ENCODE measurements at places on chromosomes 7 and 10.
A peak's percentile ranks its signal among the peaks of the same experiment; 100 is the strongest.

GRCh38 chr7:95527033-95527775 lies 41.5 kb downstream of the ASB4 start:
- peak; percentile 34 for DNase-seq

DNA sequence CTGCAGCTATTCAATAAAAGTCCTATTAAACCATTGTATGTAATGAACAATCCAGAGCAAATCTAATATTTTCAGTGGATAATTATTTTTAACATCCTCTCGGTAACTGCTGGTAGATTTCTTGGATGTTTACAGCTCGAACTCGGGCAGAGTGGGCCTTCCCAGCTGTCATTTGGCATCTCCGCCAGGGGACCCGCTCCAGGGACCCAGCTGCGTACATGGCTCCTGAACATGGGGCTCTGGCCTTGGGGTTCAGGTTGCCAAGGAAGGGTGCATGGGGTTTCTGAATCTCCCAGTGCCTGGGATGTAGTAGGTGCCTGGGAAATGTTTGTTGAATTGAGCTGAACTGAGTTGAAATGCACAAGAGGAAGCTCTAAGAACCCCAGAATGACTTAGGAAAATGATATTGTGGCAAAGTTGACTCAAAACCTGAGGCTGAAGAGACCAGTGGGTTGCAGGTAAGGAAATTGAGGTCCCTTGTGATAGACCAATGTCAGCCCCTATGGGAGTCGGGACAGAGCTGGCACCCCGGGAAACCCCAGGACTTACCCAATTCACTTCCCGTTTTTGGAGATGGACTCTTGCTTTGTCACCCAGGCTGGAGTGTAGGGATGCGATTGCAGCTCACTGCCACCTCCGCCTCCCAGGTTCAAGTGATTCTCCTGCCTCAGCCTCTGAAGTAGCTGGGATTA lies 228.4 kb downstream of the CUX1 start:
- DNase-seq, result no peak

GRCh38 chr10:79382491-79382941 lies 35.2 kb downstream of the PPIF start:
- DNase-seq, result no peak

- DNase-seq, result no peak
Observed at GRCh38 chr10:60663850-60664249, 114.4 kb upstream of the CDK1 start.

DNA sequence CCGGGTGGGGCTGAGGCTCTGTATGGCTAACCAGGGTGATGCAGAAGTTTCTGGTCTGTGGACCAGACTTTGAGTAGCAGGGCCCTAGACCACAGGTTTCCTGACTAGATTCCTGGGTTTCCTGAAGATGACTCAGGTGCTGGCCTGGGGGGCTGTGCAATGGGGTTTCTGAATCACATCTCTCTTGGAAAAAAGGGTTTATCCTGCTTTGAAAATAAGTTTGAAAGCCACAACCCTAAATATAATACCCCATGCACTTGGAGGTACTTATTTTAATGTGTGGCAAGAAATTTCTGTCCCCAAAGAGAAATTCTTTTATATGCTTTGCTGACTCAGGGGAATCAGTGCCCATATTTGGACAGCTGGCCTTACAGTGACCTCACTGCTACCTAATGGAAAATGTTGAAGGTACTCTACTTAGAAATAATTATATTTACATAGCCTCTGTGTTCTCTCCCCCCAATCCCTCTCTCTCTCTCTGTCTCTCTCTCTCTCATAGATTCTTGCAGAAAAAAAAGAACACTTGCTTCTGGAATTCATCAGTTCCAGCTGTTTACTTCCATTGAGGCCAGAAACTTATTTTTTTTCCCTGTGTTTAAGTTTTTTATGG lies 184.4 kb upstream of the LYZL2 start:
- DNase-seq, result no peak

GRCh38 chr7:27994639-27995038 lies 186.0 kb downstream of the JAZF1 start:
- peak; percentile 54 for DNase-seq

GRCh38 chr10:63464402-63465292 lies 1.1 kb downstream of the JMJD1C start:
- DNase-seq, result peak; percentile 34

DNA sequence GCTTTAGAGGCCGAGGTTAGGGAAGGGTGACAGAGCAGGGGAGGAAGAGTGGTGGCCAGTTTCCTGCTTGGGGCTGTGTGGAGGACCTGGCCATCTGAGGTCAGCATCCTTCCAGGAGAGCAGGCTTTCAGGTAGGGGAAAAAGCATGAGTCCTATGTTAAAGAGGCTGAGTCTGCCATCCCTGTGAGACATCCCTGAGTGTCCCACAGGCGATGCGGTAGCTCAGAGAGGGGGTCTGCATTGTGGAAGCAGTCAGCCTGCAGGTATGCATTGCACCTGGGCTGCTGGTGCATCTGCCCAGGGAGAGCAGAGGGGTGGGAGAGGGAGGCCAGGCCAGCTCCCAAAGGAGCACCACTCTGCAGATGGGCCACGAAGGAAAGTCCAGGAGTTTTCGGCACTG lies 282.1 kb upstream of the ZNF32 start:
- DNase-seq, result no peak

- DNase-seq, result no peak
Observed at GRCh38 chr7:73903321-73904218, 42.6 kb downstream of the TMEM270 start.

DNA sequence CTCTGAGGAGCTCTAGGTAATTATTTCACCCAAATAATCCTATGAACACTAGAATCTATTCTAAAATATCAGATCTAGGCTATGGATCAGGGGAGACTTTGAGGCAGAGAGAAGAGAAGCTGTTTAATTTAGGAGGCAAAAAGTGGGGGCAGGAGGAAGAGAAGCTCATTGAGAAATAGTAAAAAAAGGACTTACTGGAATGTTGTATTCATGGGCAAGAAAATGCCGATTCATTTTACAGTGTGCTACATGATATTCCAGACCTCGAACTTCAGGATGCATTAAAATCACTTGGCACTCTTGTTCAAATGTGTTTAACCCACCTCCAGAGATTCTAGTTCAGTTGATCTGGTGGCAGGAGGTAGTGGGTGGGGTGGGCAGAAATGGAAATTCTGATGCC lies 109.5 kb upstream of the ITGB1 start:
- no peak for DNase-seq

- no peak for DNase-seq
Observed at GRCh38 chr10:71981015-71981875, 17.1 kb downstream of the CHST3 start.

- DNase-seq, result no peak
Observed at GRCh38 chr7:37117292-37117691, 331.4 kb downstream of the ELMO1 start.

DNA sequence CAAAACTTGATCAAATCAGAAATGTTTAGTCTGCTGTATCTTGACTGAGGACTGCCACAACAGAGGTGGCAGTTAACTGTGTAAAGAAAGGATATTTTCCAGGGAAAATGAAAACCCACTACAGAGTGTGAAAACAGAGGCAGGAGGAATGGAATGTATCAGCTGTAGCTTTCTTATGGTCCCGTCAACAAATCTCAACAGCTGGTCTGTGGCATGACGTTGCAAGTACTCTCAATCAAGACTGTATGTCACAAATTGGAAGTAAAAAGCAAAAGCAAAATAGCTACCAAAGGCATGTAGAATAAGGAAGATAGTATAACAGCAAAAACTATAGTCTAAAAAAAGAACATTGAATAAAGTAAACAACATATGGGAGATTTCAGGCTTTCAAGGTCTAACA lies 123.5 kb downstream of the KMT2C start:
- no peak for DNase-seq

GRCh38 chr10:127408112-127408710 lies 140.9 kb upstream of the NPS start:
- DNase-seq, result no peak

DNA sequence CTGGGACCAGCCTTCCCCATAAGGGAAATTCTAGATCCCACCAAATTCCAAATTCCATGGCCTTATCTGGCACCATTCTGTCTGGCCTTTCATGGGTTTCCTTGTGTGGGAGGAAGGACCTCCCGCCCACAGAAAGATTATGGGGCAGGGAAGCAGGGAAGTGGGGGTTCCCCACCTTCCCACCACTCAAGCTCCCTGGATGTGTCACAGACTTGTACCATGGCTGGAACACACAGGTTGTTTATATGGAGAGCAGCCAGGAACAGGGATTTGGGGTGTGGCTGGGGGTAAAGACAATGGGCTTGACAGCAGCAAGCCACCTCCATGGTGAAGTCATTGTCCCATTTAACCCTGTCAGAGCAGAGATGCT lies 18.3 kb downstream of the UNC5B start:
- DNase-seq, result no peak

DNA sequence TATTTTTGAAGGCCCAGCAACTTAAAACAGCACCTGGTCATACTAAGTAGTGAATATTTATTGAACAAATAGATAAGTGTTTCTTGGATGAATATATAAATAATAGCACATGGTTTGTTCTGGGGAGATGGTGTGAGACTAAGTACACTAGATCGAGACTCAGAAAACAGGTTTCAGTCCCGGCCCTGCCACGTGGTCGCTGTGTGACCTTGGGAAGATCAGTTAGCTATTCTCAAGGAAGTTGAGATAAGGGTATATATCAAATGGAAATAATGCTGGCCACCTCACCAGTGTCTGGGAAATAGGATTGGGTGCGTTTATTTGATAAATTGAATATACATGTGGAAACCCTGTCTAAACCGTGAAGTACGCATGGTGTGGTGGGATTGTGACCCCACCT lies 354.6 kb downstream of the SDK1 start:
- peak; percentile 20 for DNase-seq

- no peak for DNase-seq
Observed at GRCh38 chr7:83649701-83650100, 762 bp upstream of the SEMA3E start.

DNA sequence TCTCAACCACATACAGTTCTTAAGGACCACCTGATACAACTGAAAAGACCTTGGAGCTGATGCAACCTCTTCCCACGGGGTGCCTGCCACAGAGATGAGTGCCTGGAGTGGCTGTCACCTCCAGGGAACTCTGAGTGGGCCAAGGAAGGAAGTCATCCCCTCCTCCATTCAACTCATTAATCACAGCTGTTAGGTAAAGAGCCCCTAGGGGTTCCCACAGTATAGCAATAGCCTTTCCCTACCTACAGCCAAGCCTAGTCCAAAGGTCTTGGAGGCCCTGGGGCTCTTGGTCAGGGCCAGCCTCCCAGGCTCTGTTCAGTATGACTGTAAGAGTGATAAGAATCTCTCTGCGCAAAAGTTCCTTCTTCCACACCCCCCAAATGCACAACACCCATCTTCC lies 70.4 kb upstream of the NFE2L3 start:
- DNase-seq, result peak; percentile 92

DNA sequence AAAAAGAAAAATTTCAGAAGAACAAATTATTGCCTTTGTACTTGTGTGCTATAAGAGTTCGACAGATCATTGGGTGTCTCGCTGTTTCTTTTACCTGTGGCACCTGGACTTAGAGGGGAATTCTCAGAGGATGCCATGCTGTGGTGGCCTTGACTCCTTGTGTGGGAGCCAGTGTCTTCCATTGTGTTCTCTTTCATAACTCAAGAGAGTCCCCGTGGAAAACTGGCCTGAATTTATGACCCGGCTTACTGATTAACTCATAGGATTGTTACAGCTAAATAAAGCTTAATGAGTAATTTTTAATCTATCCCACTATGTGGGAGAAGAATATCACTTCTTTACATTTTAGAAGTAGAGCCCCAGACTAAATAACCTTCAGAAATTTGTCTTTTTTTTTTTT lies 54.5 kb downstream of the UBE3C start:
- DNase-seq, result peak; percentile 79

DNA sequence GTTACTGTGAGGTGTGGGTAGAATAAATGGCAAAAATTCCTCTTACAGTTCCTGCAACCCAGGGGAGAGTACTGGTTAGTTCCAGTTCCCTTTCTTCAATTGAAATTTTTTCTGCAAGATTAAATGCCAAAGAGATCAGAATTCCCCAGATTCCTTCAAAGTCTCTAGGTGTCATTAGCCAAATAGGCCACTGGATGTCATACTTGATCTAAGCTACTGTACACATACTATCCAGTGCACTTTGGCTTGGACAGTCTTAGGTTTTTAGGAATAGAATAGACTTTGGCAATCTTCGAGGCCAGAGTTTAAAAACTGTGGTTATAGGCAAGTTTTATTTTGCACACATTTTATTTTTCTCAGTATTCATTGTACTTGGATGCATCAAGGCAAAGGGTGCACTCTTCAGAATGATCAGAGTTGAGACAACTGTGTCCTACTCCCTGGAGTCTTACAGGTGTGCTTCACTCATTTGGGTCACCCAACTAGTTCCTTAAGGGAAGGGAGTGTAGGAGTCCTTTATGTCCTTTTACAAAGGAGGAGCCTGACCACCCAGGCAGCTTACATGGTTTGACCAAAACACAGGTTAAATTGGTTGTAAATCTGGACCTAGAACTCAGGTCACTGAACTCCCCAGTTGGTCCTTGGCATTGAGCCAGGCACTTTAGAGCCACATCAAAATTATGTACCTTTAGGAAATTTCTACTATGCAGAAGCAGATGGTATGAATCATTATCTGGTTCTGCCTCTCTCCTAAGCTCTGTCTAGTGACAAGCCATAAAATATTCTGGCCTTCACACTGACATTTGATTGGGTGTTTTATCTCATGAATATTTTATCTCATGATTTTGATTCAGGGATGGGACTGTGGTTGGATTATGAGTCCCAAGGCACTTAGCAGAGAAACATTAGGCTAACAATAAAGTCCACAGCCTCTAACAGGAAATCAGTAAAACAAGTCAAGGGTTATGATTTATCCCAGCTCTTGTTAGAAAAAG lies 49.5 kb downstream of the ASAH2B start:
- no peak for DNase-seq

DNA sequence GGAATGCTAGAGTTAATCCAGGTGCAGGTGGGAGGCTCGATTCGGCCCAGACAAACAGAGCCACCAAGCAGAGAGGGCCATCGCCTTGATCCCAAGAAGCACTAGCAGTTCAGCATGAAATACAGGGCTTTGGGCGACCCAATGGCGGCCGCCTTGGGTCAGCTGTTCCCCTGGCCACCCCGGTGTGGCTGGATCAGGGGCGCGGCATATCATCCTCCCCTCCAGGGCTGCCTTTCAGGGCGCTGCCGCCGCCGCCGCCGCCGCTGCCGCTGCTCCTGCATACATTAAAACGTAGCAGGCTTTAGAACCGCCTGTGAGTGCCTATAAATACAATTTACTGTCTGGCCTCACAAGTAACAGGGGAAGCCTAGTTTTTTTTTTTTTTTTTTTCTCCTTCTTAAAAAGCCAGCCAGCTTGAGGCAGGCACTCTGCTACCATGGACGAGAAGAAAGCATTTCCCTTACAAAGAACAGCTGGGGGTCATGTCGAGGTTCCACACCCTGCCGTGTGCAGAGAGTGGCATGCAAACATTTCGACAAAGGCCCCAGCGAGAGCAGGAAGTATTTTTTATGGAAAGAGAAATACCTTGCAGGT lies 57.7 kb upstream of the EFCAB10 start:
- DNase-seq, result peak; percentile 41

GRCh38 chr7:86411814-86412213 lies 231.9 kb upstream of the GRM3 start:
- DNase-seq, result no peak

GRCh38 chr10:71334221-71334791 lies 15.2 kb downstream of the SLC29A3 start:
- no peak for DNase-seq

All from large intestine (tissue), 12 donors.